Tibial artery (tissue), 4 donors: ENCODE measurements at places on chromosomes 11 and 22.

DNA sequence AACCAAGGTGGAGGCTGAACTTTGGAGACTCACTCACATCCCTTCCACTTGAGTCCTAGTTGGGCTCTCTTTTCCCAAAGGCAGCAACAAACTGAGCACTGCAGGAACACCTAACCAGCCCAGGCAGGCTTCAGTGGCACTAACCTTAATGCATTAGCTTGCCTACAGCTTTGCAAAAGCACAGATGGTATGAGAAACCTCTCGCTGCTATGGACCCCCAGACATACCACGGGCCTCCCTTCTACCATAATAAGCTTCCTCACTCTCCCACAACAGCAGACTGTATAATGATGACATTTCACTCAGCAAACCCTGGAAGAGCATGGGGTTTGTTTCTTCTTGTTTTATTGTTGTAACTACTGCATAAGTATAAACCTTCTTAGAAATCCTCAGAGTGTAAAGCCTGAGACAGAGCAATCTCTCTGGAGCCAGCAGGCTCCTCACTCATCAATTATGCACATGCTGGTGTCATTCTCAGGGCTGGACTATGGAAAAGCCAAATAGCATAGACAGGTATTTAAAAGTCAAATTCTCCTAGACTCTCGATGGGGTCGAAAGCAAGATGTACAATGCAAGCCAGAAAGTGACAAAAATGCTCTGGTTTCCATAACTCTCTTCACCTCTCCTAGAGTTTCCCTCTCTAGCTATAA lies 167.6 kb downstream of the NXPE2 start:
- DNase-seq: no peak

DNA sequence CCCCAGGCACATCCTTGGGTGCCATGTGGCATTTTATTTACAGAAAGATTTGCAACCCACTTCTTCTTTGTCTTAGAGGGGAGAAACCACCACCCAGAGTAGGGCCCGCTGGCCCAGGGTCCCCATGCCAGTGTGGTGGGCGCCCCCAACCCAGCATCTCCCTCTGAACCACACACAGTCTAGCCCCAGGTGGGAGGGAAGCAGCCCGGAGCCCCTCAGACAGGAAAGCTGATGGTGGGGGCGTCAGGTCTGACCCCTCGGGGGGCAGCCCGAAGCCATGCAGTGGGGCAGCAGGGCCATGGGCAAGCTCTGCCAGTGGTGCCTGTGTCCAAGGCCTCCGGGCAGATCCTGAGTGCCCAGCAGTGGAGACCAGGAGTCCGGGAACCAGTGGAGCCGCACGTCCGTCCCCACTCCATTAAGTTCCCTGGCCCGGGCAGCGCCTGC lies 11.7 kb downstream of the TRPM5 start:
- peak; percentile 60 for DNase-seq

- DNase-seq: no peak
Measured at GRCh38 chr11:73496134-73496533, 101.8 kb downstream of the FAM168A start.

DNA sequence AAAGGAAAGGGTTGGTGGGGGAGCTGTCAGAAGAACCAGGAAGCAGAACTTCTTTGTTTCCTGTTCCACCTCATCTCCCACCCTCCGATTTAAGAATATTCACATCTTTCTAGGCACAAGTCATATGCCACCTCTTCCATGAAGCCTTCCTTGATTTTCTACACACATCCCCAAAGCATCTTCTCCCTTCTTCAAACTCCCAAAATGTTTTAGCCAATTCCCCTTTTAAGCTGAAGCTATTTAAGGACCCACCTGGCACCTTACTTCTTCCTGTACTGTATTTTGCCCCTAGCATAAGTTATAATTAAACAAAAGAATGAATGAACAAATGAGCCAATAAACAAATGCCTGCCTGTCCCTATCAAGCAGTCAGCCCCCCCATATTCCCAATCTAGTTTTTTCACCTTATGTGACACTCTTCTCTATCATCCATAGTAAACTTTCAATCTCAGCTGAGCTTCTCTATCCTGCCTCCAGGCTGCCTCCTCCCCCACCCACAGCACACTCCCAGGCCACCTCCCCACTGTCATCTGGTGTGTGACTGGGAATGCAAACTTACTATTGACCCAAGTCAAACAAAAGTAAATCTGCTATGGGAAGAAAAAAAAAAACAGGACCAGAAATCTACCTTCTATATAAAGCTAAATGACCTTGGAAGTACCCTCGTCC lies 3.9 kb downstream of the TNKS1BP1 start:
- DNase-seq: no peak

- DNase-seq: no peak
Measured at GRCh38 chr11:122138744-122139594, 23.0 kb upstream of the BLID start.

DNA sequence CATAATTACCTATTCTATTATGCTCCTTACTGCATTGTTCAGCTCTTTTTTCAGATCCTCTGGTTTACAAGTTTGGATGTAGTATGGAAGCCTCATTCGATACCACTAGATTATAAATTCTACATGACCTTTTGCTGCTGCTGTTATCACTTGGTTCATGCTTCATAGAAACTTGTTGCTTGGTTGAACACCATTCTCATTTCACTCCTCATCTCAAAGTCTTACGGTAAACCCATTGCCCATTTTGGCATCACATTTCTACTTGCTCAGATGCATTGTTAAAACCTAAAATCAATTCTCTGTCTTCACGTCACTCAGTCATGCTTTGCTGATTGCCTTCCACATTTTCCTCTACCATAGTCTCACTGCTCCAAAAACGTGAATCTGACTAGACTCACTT lies 155.5 kb upstream of the DDI1 start:
- no peak for DNase-seq

- no peak for DNase-seq
Measured at GRCh38 chr22:48088926-48089536, 1326.6 kb downstream of the TBC1D22A start.

DNA sequence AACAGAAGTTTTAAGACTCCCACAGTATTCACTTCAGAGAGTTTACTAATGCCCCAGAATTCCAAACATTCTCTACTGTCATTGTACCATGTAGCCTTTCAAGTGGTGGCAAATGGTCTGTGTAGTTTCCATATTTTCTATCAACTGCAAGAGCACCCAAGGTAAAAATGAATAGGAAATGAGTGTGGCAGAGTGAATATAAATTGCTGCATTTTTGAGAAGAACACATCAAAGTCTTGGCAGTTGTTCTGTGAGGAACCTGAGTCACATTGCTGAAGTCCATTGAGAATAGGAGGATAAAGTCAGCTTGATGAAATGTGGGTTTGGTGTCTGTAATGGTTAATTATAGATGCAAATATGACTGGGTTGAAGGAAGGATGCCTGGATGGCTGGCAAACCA lies 193.6 kb downstream of the AASDHPPT start:
- DNase-seq: no peak

DNA sequence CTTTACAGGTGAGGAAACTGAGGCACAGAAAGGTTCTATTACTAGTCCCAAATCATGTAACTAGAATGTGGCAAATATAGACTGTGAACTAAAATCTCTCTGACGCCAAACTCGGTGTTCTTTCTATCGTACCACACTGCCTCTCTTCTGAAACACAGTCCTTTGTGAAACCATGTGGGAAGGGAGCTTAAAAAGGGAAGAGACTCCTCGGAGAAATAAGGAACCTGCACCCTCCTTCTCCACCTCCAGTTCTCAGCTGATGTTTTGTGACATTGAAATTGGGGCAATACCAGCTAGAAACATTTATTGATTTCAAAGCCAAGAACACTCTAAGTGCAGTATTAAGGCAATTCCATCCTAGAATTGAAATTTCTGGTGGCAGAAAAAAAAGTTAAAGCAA lies 76.4 kb upstream of the DRD2 start:
- DNase-seq: no peak

DNA sequence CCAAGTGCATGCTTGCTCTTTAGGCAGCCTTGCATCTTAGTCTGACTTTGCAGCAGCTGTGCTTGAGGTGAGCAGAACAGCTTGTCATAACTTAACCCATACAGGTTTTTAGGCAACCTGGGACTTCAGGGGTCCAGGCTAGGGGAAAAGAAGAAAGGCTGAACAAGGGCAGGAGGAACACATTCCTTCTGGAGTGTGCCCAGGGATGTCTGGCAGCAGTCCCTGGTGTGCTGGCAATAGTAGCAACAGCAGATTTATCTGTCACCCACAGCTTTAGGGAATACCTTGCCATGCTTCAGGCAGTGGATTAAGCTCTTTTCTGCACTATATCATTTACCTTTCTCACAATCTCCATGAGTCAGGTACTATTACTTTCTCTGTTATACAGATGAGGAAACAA lies 513.0 kb downstream of the RAB38 start:
- DNase-seq: no peak

- peak; percentile 24 for DNase-seq
Measured at GRCh38 chr22:30856741-30857502, 111.7 kb downstream of the MORC2 start.

- DNase-seq: no peak
Measured at GRCh38 chr11:68303982-68304780, 8.2 kb upstream of the LRP5 start.

- DNase-seq: no peak
Measured at GRCh38 chr11:96643173-96643572, 253.4 kb downstream of the JRKL start.

DNA sequence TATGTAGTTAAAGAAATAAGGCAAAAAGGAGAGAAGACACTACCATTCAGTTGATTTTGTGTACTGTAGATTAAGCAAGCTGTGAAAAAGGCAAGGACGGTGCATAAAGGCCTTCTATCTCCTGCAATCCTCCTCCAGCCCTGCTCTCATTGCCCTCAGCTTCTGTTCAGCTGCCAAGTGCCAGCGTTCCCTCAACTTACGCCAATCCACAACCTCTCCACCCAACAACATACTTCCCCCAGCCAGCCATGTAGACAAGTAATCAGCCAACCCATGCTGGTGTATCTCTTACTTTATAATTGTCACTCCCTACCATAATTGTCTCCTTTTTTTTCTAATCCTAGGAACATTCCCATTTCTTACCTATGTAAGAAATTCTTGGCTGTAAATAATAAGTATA lies 30.1 kb upstream of the ANO5 start:
- DNase-seq: no peak

DNA sequence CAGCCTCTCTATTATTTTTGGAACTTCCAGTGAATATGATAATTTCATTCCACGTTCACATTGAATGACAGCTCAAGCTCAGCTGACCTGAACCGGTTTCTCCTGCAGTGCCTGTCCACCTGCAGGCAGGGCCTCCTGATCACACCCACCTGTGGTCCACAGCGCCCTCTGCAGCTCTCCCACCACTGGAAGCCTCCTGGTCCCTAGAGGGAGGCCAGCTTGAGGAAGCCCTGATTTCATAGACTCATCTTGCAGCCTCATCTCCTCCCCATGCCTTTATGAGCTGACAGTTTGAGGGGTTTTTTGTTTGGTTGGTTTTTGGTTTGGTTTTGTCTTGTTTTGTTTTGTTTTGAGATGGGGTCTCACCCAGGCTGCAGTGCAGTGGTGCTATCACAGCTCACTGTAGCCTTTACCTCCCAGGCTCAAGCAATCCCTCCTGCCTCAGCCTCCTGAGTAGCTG lies 29.9 kb upstream of the MALAT1 start:
- no peak for DNase-seq

GRCh38 chr11:66160709-66161108 lies 90.6 kb downstream of the PACS1 start:
- no peak for DNase-seq

GRCh38 chr11:2310073-2310785 lies 8.4 kb downstream of the TSPAN32 start:
- DNase-seq: no peak

DNA sequence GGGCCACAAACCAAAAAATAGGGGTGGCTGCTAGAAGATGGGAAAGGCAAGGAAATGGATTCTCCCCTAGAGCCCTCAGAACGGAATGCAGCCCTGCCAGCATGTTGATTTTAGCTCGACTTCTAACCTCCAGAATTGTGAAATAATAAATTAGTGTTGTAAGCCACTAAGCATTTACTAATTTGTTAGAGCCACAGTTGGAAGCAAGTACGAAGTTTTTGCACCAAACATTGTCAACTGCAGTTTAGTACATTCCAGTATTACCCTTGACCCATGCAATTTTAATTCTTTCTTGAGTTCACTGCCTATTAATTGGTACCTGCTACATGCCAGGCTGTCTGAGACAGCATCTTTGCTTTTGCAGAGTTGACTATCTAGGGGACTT lies 32.2 kb downstream of the PARVA start:
- no peak for DNase-seq

- no peak for DNase-seq
Measured at GRCh38 chr11:130647371-130647770, 198.9 kb downstream of the ADAMTS15 start.

- no peak for DNase-seq
Measured at GRCh38 chr11:16793511-16793910, 55.1 kb downstream of the C11orf58 start.

- DNase-seq: no peak
Measured at GRCh38 chr11:125074511-125075241, 11.6 kb downstream of the SLC37A2 start.

DNA sequence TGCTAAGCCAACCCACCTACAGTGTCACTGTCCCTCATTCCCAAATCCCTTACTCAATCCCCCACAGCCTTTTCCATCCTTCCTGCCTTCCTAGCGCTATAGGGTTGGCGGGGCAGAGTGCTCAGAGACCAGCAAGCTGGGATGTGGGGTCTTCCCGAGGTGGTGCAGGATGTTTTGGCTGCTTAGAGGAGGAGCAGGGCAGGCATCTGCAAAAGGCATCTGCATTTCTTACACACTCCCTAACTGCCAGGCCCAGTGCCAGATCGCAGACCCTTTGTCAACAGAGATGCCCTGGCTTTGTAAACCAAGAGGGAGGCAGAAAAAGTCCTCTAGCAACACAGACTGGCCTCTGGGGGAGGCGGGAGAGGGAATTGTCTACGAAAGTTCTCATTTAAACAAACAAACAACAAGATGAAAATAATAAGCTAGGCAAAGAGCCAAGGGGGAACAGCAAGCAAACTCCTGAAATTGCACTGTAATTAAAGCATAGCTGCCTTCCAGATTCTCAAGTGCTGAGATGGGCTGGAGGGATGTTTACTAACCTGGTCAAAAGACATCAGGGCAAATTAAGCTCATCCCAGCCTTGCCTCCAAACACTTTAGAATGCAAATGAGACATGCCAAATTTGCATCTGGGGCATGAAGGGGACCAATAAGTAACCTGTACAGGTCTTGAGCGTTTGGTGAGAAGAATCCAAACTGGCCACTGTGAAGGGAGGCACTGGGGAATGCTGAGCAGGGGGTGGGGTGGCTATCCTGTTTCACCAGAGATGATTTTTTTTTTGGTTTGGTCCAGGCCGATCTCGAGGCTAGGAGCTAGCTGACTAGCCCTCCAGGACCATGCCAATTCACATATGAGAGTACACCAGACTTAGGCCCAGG lies 38.1 kb upstream of the ADA2 start:
- DNase-seq: no peak

DNA sequence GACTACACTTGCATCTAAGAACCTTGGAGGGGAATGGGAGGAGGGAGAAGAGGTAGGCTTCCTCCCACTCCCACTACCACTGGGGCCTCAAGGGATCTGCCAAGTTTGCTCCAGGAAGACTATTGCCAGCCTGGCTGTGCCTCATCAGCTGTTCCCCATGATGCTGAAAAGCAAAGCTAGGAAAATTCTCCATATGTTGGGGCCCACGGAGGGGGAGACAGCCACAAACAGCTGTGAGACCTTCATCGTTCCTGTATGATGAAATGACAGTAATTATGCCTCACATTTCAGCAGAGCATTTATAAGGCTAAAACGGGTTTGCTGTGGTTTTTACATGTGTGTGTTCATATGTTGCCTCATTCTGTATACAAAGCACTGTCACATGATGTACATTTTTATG lies 6.7 kb downstream of the DSCAML1 start:
- no peak for DNase-seq

GRCh38 chr22:45303181-45303580 lies 6.6 kb upstream of the FAM118A start:
- no peak for DNase-seq

GRCh38 chr11:67405196-67405567 lies 1.3 kb downstream of the TBC1D10C start:
- no peak for DNase-seq
